ENCODE measurements at places on chromosomes 5 and 9.
A peak's percentile ranks its signal among the peaks of the same experiment; 100 is the strongest.

GRCh38 chr5:136084698-136085097, 47.9 kb upstream of the SMAD5 start:
- peak; percentile 7 for DNase-seq

GRCh38 chr9:34884747-34885189, 73.3 kb upstream of the PHF24 start:
- no peak for DNase-seq

DNA sequence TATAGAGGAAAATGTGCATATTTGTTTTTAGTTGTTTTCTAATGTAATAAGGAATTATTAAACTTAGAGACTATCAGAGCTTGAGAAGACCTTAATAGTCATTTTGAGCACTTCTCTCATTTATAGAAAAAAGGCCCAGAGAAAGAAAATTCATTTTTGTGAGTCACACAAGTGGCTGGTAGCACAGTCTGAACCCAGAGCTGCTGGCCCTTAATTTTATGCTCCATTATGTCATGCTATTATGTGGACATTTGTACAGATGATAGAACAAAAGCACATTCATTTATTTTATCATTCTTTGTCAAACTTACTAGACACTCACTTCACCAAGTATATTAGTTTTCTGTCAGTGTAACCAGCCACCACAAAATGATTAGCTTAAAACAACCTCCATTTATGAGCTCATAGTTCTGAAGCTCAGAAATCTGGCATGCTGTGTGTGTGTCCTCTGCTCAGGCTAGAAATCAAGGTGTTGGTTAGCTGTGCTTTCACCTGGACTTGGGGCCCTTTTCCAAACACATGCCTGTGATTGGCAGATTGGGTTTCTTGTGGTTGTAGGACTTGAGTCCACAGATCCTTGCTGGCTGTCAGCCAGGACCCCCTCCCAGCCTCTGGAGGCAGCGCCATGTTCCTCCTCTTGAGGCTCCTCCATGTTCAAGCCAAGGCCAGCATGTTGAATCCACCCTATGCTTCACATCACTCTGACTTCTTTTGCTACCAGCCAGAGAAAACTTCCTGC, 188.9 kb downstream of the ARHGAP26 start:
- DNase-seq = no peak

DNA sequence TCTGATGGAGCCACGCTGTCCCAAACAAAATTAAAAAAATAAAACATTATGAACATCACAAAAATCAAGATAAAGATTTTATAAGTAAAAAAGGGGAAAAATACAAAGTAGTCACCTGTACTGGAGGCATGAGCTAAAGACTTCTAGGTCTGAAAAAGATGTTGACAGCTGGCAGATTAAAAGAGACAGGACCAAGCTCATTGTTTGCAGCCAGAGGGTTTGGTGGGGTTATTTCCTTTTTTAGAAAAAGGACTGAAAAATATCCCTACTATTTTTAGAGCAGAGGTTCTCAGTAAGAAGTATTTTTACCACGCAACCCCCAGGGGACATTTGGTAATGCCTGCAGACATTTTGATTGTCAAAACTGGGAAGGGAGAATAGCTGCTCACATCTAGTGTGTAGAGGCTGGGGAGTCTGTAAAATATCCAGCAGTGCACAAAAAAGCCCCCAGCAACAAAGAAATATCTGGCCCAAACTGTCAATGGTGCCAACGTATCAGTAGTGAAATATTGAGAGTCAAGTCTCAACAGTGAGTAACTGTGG, 353.4 kb downstream of the TLE1 start:
- no peak for DNase-seq

DNA sequence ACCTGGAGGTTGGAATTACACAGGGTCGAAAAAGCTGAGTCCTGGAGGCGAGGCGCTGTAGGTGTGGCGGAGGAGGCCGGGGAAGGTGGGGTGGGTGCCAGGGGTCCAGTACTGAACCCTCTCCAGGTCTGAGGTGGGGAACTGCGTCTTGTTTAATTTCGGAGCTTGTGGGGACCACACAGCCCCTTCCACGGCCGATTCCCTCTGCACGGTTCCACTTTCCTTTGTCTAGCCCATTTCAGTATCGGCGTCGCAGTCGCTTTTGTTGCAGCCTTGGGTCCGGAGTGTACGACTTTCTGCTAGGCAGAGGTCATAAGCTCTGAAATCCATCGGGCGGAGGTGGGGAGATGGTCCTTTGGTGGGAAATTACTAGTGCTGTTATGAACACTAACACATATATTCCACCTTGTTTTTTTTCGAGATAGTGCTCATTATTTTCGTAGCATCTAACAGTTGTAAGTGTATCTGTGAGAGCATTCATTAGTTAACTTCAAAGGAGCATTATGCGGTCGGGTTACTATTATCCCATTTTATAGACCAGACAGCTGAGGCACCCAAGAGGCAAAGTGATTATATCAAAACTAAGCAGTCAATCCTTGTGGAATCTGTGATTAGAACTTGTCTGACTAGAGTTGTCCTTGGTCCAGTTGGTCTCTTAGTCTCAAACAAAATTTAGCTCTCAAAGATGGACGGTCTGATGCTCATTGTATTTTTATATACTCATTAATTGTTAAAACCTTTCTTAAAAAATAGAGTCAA, 737 bp downstream of the RNF180 start:
- DNase-seq = peak; percentile 18

DNA sequence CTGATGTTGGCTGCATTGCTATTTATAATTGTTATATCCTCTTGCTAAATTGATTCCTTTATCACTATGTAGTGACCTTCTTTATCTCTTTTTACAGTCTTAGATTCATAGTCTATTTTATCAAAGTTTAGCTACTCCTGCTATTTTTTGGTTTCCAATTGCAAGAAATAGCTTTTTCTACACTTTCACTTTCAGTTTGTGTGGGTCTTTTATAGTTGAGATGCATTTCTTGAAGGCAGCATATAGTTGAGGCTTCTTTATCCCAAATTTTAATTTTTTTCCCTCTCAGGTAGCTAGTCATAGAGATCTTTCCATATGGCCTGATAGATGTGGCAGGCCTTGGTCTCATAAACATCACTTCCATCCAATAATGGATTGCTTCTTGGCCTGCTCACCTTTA, 228.5 kb downstream of the COMMD10 start:
- no peak for DNase-seq

- peak; percentile 19 for DNase-seq
Observed at GRCh38 chr9:113299800-113300292, 3.3 kb downstream of the RNF183 start.

GRCh38 chr9:90724112-90724511, 77.5 kb upstream of the SYK start:
- DNase-seq = no peak

GRCh38 chr5:143111799-143112198, 291.7 kb downstream of the NR3C1 start:
- DNase-seq = no peak

- no peak for DNase-seq
Observed at GRCh38 chr5:139831624-139832023, 36.0 kb downstream of the PSD2 start.
